ENCODE measurements at places on chromosomes 2 and 18.

DNA sequence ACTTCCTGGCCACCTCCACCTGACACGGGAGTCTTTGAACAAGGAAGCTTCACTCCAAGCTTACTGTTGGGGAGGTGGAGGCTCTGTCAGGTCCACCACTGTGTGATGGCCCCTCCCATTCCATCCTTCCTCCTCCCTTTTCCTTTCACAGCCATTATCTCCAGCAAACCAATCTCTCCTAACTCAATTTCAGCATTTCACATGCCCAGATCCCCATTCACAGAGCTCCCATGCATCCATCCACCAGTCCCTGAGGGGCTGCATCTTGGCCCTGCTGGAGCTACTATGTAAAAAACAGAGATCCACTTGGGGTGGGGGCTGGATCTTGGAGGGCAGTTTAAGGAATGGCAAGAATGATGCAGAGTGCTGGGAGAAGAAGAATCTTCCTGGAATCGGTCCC, 129.0 kb upstream of the COPS8 start:
- no peak for DNase-seq

DNA sequence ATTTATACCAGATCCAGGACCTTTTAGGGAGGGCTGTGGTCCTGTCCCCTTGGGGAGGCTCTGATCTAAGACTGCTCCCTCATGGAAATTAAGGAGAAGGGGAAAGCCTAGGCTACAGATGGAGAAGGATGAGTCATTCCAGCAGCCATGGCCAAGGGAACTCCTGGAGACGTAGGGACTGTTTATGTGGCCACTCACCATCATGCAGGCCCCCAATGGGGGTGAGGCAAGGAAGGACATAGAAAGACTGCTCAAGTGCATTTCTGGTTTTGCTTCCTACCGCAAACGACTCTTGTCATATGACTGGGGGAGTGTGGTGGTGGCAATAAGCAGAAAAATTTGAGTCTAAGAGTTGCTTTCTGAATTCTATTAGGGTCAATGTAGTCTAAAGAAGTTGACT, 54.0 kb upstream of the CYP1B1 start:
- DNase-seq = peak; percentile 23

DNA sequence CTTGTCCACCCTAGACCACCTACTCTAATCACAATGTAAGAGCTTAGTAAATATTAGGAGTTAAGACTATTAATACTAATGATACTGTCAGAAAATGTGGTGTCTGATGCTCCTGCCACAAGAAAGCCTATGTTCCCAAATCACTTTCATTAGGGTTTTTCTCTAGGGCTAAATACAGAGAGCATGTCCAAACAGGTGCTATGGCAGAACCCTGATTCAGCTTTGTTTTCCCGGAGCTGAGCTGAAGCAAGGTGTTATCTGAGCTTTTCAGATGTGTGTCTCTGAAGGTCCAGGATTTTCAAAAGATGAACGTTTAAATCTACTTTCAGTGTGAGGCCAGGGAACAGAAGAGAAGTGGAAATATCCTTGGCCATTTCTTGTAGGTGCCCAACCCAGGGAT, 40.6 kb downstream of the CPO start:
- no peak for DNase-seq

DNA sequence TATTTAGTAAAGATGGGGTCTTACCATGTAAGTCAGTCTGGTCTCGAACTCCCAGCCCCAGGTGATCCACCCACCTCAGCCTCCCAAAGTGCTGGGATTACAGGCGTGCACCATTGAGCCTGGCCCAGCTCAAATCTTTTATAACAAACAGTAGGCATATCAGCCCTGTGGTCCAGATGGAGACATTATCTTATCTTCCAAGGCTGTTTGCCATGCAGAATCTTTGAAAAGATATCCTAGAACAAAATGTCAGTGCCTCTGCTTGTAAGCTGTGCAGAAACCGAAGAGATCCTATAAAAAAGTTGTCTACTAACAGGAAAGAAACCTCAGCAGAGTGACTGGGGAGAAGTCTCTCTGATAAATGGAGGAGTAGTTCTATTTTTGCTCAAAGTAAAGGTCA, 142.1 kb downstream of the PTH2R start:
- no peak for DNase-seq

DNA sequence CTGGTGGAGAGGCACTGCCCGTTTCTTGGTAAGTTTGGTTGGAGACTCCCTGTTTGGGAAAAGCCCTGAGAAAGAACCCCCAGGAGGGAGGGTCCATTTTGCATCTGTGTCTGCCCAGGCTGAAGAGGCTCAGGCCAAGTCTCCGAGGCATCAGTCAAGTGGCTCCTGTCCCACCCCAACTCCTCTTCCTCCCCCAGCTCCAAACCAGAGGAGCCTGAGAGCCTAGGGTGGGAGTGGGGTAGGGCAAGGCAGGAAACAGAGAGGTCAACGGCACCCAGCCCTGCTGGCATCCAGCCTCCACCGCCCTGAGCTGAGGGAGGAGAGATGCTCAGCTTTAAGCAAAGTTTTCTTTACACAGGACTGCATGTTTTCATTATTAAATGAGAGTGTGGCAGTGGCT, 38.2 kb downstream of the CYP27C1 start:
- no peak for DNase-seq

- no peak for DNase-seq
Measured at GRCh38 chr2:148031152-148031551, 10.3 kb downstream of the MBD5 start.

- DNase-seq = no peak
Measured at GRCh38 chr2:149877074-149877473, 289.5 kb upstream of the MMADHC start.

- DNase-seq = no peak
Measured at GRCh38 chr2:5589183-5589582, 103.0 kb upstream of the SOX11 start.

DNA sequence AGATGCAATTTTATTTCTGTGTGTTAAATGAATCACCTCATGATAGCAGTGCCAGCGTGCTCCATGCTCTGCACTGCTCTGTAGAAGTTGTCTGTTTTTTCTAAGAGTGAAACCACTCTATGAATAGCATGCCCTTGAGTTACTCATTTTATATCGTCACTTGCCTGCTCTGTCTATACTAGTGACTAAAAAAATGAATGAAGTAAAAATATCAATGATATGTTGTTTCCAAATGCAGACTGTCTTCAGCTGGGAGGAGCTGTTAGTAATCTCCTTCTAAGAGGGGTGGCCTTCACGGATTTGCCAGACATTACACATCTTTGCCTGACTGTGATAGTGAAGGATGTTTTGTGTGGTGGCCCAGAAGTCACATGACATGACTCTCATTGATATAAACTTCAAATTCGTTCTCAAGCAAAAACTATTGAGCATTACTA, 852.1 kb downstream of the CNTNAP5 start:
- DNase-seq = peak; percentile 81

DNA sequence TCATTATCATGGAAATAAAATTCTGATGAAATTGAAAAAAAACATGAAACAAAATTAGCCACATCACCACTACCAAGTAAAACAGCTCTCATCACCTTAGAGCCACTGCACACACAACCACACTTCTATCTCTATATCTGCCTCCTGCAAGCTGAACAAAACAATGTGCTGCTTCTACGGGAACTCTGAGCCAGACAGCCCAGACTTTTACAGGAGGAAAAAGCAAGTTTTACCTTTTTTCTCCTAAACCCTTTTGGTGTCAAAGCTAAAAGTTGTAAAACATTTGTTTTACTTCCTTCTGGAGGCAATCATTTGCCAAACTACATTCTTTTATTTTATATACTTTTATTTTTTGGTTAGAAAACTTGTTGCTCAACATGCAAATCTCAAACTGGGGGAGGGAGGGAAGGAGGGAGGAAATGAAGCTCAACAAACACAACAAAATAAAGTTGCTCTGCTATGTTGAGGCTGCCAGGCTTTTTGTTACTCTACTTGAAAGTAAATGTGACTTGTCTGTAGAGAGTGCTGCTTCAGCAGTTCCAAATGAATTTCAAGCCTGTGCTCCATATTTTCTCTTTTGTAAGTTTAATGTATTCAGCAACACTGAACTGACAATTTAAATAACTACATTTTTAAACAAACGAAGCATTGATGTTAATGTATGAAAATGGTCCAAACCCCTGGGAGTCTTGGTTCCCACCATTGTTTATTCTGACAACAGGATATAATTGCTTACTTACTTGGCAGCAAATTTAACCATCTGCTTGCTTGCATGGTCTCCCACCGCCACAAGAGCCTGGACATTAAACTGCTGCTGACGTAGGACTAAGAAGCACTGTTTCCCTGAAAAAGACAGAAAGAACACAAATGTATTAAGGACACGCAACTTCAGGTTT, 24.5 kb downstream of the DARS1 start:
- DNase-seq = peak; percentile 80

DNA sequence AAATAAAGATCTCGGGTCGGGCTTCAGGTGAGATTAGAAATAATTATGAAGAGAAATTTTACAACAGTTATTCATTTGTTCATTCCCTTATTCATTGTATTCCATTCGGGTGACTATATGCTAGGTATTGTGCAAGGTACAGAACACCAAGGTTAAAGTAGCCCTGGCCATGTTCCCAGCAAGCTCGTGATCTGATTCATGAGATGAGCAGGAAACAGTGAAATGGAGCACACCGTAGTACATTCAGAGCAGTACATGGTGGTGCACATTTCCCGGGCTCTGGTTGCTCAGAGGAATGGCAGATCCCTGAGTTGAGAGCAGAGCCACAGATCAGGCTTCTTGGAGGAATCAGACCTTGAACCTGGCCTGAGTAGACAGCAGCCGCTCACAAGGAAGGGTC, 87.7 kb downstream of the PRKRA start:
- peak; percentile 29 for DNase-seq

DNA sequence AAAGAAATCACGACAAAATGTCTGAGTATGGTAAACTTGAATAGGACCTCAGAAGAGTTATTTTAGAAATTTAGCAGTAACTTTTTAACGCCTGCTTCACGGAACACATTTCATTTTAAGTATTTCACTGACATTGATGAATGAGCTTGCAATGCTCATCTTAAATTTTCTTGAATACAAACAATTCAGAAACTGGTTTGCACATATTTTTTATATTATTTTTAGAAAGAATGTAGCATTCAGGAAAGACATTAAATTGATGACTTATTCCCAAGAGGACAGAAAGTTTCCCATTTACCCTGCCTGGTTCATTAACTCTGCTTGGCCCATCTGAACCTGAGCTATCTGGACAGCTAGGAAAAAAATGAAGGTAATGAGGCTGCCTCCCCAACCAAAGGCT, 89.3 kb downstream of the MBD2 start:
- DNase-seq = no peak

- no peak for DNase-seq
Measured at GRCh38 chr18:55570966-55571365, 17.0 kb downstream of the TCF4 start.

DNA sequence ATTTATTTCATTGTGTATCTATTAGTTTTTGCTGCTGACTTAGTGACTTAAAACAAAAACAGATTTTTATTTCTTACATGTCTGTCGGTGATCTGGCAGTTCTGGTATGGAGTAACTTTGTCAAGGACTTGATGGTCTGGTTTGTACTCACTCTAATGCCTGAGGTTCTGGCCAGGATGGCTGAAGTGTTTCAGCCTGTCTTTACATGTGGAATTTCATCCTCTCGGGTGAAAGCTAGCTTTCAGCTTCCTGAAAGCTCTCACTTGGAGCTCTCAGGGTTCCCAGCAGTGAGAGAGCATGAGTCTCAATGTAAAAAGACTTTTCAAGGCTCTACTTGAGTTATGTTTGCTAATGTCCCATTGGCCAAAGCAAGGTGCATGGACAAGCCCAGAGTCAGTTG, 216.4 kb downstream of the NR4A2 start:
- DNase-seq = no peak

- peak; percentile 68 for DNase-seq
Measured at GRCh38 chr2:25252291-25253152, 84.1 kb upstream of the POMC start.

DNA sequence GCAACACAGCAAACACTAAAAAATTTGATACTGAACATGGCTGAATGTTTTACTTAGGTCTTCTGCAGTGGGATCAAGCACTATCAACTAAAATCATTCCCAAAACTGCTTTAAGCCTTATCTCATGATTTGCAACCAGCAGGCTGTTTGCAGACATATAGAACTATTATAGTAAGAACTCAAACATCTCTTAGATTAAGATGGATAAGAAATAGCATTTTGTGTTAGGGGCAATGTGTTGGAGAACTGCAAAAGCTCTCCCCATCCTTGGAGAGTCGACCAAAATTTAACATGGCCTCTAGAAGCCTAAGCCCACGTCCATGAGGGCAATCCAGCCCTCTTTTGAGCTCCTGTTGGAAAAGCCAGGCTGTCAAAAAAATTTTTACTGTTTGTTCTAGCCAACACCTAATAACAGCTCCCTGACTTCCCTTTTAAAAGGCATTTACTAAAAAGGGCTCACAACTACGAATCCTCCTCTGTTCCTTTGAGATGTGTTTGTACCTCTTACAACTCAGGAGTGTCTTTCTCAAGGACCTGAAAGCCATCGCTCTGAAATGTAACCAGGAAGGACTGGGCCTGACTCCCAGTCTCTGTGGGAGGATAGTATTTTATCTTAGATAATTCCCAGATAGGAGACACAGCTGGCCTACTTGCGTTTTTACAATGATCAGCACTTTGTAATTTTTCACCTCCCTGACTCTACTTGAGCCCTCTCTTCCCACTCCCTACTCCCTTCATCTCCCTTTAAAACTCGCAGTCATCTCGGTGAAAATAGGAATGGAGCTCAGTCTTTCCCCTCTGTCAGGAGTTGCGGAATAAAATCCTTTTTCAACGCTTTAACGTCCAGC, 1.4 kb downstream of the KRCC1 start:
- DNase-seq = peak; percentile 53

DNA sequence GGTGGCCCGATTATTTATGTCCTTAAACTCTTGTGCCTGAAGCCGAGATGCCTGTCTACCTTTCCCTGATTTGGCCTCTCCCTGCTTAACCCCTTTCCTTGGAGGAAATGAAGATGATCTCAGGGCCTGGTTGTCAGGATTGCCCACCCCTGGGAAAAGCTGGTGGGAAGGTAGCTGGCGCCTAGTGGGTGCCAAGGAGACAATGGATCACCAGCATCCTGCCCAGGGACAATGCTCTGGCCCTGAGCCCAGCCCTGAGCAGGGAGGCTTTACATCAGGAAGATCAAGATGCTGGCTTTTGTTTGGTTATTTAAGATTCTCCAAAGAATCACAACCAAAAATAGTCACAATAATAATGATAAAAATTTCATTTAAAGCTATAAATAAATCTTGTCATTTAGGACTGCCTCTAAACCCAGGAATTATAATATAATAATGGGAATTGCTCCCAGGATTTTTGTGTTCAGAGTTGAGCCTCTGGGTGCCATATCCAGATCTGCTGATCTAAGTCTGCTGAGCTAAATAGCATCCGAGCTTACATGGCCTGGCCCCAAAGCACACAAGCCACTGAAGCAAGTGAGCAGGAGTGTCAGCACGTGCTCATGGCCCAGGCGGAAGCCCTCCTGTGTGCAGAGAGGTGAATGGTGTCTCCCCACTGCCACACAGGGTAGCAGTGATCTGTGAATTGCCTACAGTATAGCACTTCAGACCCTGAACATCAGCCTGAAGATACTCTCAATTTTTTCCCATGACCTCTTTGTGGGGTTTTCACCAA, 57.8 kb upstream of the MAP3K20 start:
- DNase-seq = no peak

DNA sequence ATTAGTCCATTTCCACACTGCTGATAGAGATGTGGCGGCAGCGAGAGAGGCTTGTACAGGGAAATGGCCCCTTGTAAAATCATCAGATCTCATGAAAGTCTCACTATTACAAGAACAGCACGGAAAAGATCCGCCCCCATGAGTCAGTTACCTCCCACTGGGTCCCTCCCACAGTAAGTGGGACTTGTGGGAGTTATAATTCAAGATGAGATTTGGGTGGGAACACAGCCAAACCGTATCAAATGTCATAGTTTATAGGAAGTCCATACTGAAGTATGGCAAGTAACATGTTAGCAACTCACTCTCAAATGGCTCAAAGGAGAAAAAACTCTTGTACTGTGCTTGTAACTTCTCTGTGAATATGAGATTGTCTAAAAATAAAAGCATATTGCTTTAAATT, 56.1 kb downstream of the FARP2 start:
- DNase-seq = peak; percentile 85

All from fibroblast of lung (primary cell).